ENCODE measurements at places on chromosomes 11 and 22. TPM values are rescaled to one million over a fixed set of nuclear protein-coding genes. Genes with fewer than 3 reads are reported as not detected.

BIRC3 gene
- 1.1 TPM for polyA plus RNA-seq

CENPM gene
- polyA plus RNA-seq, result 1.0 TPM

MS4A14 gene
- 2.6 TPM for polyA plus RNA-seq

FGF3 gene
- polyA plus RNA-seq, result not detected

TSSC4 gene
- 56.0 TPM for polyA plus RNA-seq

MCAT gene
- 33.4 TPM for polyA plus RNA-seq

GDPD4 gene
- polyA plus RNA-seq, result not detected

PLAAT2 gene
- polyA plus RNA-seq, result not detected

OR9Q1 gene
- polyA plus RNA-seq, result not detected

CASP4 gene
- polyA plus RNA-seq, result 19.0 TPM

SOX6 gene
- polyA plus RNA-seq, result 4.9 TPM

MYO18B gene
- polyA plus RNA-seq, result 184 TPM

RTN4R gene
- 1.5 TPM for polyA plus RNA-seq

ABTB2 gene
- 11.0 TPM for polyA plus RNA-seq

ROBO4 gene
- polyA plus RNA-seq, result 39.1 TPM

VPREB1 gene
- polyA plus RNA-seq, result not detected

TRIM6 gene
- 0.52 TPM for polyA plus RNA-seq

SCGB1C1 gene
- polyA plus RNA-seq, result not detected

HTR3A gene
- not detected for polyA plus RNA-seq

ANO1 gene
- 6.8 TPM for polyA plus RNA-seq

NAALADL1 gene
- polyA plus RNA-seq, result 9.1 TPM

CCDC81 gene
- polyA plus RNA-seq, result 0.59 TPM

SMTNL1 gene
- polyA plus RNA-seq, result not detected

KREMEN1 gene
- polyA plus RNA-seq, result 7.4 TPM

EWSR1 gene
- 105 TPM for polyA plus RNA-seq

C11orf97 gene
- not detected for polyA plus RNA-seq

CNGA4 gene
- not detected for polyA plus RNA-seq

GPR83 gene
- 0.15 TPM for polyA plus RNA-seq

P2RY2 gene
- 8.2 TPM for polyA plus RNA-seq

TEX12 gene
- 0.06 TPM for polyA plus RNA-seq

SLC25A45 gene
- polyA plus RNA-seq, result 3.1 TPM

MUC2 gene
- polyA plus RNA-seq, result not detected

TSSK2 gene
- 0.14 TPM for polyA plus RNA-seq

All from heart right ventricle (tissue), 16 donors.